ENCODE measurements at places on chromosomes 4 and X.

DNA sequence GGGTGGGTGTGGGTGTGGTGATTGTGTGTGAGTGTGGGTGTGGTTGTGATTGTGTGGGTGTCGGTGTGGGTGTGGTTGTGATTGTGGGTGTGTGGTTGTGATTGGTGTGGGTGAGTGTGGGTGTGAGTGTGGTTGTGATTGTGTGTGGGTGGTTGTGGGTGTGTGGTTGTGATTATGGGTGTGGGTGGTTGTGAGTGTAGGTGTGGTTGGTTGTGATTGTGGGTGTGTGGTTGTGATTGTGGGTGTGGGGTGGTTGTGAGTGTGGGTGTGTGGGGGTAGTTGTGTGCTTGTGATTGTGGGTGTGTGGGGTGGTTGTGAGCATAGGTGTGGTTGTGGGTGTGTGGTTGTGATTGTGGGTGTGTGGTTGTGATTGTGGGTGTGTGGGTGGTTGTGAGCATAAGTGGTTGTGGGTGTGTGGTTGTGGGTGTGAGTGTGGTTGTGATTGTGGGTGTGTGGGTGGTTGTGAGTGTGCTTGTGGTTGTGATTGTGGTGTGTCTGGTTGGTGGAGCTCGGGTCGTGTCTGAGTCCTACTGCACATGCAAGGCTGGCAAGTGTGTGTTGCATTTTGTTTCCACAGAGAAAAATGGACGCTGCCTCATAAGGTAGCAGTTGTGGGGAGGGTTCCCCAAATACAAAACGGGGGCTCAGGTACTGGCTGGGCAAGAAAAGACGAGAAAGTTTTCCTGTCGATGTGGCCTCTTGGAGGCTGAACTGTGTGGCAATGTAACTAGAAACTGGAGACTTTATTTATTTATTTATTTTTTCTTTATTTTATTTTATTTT, 116.7 kb downstream of the UBE2K start:
- DNase-seq: no peak

- DNase-seq: no peak
Observed at GRCh38 chr4:168092176-168092712, at the start of gene ANXA10. ANXA10 (plus strand) TSS chr4:168092537; CDS start chr4:168092701, 164 bp downstream.

- DNase-seq: no peak
Observed at GRCh38 chr4:115292320-115293092, 179.1 kb upstream of the NDST4 start.

DNA sequence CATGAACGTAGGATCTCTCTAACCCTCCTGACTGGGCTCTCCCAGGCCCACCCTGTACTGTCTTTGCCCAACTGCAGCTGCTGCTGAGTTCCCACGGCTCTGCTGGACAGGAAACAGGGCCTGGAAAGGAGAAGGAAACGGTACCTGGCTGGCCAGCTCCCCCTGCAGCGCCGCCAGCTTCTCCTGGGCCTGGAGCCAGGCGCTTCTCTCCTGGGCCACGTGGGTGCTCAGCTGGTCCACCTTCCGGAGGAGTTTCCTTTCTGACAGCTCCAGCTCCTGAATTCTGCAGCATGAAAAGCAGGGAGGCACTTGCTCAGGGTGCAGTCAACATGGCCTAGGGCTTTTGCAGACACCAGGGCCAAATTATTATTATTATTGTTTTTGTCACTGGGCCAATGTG, 6.5 kb downstream of the C4orf50 start:
- no peak for DNase-seq

DNA sequence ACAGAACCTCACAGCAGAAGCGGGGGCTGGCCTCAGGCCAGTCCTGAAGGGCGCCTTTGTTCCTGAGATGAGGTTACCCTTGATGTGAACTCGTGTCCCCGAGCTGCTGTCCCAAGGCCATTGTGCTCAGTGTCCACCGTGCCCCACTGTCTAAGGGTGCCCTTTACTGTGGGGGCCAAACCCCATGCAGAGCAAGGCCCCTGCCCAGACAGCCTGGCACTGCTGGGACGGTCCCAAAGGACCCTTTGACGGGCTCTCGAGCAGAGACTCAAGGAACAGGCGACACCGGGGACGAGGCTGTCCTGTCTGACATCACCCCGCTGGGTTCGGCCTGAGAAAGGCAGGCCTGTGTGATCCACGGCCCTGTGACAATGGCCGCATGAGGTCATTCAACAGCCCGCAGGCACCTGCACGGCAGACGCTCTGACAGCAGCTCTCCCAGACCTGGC, 100.6 kb downstream of the ABLIM2 start:
- DNase-seq: no peak

DNA sequence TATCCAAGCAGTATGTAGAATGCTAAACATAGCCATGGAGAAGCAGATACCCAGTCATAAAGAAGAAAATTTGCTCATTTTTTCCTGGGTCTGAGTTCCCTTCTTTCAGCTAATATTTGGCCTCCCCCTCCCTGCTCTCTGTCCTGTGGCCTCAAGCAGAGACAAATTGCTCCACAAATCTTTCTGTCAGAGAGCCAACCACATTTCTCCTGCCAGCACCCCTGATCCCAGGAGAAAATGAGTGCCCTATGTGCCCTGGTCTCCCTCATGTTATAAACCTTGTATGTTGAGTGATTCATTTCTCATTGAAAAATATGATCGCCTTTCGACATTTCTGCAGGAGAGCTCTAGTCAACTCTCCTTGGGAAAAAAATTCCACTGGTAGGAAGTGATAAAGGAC, 82.0 kb downstream of the TMEM156 start:
- DNase-seq: no peak

- no peak for DNase-seq
Observed at GRCh38 chr4:172169871-172170270, 356.7 kb downstream of the GALNTL6 start.

DNA sequence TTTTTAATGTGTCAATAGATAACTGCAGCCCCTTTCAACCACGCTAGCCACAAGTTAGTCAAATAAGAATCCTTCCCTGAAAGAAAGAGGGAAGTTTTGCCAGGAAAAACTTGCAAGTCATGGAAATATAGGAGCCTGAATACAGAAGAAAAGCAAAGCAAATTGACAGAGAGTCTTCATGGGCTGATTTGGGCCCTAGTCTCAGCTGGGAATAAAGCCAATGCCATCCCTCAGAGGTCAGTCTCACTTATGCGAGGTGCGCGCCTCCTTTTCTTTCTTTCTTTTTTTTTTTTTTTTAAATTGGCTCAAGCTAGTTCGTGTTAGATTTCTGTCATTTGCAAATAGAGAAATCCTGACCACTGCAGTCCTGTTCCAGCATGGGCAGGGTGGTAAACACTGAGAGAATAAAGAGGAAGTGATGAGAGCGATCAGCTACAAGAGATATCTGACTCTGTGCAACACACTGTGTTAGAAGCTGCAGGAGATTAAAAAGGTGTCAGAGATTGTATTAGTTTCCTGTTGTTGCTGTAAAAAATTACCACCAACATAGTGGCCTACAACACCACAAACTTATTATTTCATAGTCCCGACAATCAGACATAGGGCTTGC, 299.7 kb downstream of the LDB2 start:
- DNase-seq: no peak

DNA sequence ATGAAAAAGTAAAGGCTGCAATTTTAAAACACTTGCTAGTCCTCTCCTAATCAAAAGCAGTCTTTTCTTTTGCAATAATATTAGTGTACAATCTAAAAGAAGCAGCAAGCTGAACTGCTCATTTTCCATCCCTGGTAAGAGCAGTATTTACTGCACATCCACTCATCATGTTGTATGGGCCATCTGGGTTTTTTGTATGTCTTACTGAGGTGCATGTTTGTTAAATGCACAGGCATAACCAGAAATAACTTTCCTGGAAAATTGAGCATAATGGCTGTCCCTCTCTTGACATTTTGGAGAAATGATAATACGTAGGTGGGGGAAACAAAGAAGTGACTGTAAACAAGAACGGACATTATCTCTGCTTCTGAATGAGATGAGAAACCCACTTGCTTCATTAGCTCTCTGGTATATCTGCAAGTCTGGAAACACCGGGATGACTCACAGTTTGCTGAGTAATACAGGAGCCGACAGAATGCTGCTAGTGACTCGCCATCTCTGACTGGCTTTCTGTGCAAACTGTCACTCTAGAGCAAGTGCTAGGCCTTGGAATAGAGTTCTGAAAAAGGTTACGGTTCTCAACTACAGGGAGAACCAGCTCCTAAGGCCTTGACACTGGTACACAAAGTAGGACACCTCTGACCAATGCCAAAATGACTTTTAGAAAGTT, 85.7 kb upstream of the MTM1 start:
- peak; percentile 21 for DNase-seq

- no peak for DNase-seq
Observed at GRCh38 chr4:153209410-153209809, 5.2 kb downstream of the TRIM2 start.

DNA sequence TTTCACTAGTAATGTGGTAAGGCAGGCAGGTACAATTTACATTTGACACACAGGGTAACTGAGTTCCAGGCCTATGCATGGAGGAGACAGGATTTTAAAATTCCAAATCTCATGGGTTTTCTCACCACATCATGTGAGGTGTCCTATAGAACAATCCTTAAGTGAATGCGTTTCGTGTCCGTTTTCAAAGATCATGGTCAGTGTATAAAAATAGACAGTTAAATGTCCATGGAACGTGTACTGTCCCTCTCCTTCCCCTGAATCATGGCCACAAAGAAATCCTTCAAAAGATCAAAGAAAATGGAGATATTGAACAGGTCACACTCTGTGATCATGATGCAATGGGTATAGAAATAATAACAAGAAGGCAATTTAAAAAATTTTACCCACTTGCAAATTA, 42.0 kb downstream of the LIMCH1 start:
- DNase-seq: no peak

DNA sequence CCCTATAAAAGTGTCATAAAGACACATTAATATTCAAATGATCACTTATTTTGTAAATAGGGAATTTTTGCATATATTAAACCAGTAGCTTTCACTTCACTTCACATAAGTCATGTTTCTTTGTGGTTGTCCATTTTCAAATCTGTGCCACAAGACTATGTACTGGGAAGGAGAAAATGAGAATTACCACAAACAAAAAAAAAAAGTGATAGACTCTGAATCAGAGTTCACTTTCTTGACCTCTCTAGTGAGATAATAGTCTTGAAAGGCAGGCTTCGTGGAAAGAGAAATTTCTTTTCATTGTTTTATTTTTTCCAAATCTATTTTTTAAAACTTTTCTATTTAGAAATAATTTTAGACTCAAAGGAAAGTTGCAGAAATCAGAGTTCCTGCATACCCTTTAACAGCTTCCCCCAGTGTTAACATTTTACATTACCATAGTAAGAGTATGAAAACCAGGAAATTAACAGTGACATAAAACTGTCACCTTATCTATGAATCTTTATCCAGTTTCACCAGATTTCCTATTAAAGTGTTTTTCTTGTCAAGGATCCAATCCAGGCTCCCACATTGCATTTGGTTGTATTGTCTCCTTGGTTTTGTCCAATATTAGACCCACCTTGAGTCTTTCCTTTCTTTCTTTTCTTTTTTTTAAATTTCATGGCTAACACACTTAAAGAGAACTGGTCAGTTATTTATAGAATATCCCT, 215.4 kb upstream of the PGRMC2 start:
- no peak for DNase-seq

DNA sequence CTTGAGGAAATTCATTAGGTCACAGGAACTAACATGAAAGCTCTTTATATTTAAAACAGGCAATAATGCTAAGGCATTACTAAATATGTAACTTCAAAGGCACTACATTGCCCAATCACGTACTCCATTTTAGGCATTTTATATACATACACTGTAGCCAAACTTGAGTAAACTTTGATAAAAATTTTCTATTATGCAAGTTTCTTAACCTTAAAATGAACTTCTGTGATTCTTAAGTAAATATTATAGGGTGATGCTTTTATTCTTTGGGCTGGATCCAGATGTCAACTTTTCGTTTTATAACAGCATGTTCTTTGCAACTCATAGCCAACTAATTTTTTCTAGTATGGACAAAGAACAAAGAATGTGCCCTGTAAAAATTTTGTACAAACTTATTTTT, 28.3 kb upstream of the MAP9 start:
- no peak for DNase-seq

DNA sequence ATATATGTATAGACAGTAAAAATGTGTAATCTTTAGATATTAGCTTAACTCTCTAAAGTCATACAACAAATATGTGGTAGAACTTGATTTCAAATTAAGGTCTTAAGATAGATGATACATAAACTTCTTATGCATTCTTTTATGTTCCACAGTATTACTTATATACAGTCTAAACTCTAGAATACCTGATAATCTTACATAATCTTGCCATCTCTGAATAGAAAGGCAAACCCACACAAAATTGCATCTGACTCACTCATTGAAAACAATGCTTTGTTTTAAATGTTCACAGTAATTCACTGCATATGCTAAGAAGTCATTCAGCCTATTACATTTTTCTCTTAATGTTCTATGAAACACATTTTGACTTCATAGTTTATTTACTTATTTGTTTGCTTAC, 10.1 kb downstream of the SULT1B1 start:
- no peak for DNase-seq

- DNase-seq: no peak
Observed at GRCh38 chr4:6379767-6380745, 92.4 kb downstream of the PPP2R2C start.

- DNase-seq: no peak
Observed at GRCh38 chr4:88759039-88759894, 61.6 kb upstream of the NAP1L5 start.

DNA sequence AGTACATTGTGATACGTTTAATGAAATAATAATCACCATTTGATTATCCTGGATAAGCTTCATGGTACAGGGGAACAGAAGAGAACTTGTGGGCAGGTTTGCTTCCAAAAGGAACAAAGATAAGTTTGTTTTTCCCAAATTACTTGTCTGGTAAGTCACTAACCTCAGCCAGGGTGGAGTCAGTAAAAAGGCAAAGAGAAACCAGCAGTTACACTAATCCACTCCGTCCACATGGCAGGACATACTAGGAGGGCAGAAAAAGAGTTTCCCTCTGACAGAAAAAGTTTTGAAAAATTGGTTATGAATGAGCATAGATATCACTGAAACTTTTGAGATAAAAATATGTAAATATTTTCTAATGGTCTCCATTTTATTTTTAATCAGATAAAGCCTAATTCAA, 285.9 kb downstream of the IL15 start:
- no peak for DNase-seq
